ENCODE measurements at places on chromosomes 16 and 17.

- DNase-seq = no peak
Measured at GRCh38 chr16:78212674-78213073, 113.2 kb downstream of the WWOX start.

- no peak for DNase-seq
Measured at GRCh38 chr17:34374457-34374856, 11.4 kb upstream of the CCL1 start.

- DNase-seq = no peak
Measured at GRCh38 chr17:16975744-16976625, 4.1 kb upstream of the TNFRSF13B start.

GRCh38 chr17:73419881-73420280 is 108.1 kb upstream of the CDC42EP4 start:
- DNase-seq = no peak
